HCT116 (cell line): ENCODE measurements at places on chromosomes 1 and 21. TPM values are rescaled to one million over a fixed set of nuclear protein-coding genes. Genes with fewer than 3 reads are reported as not detected.

ATXN7L2 gene
- 7.2 TPM for total RNA-seq

CA6 gene
- total RNA-seq, result not detected

ID3 gene
- total RNA-seq, result 183 TPM

HMGCL gene
- 36.2 TPM for total RNA-seq
